Activated gamma-delta T cell treated with Interleukin-2 at 50 U/mL for 16 hours (primary cell): ENCODE measurements at places on chromosomes 12 and 14.
A peak's percentile ranks its signal among the peaks of the same experiment; 100 is the strongest.

DNA sequence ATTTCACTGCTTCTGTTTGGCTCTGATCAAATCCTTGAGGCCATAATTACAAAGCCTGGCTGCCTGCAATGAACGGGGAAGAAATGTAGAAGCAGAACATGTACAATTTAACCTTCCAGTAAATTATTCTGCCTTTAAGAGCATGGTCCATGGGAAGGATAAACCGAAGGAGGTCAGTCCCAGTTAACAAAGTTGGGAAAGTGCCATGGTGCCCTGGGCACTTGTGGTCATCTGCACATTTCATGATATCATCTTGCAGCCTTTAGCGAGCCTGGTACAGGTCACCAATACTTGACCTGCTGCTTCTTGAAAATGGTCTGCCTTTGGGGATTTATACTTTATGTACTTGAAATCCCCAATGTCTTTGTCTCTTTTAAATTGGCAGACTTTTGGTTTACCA is 175.9 kb upstream of the KITLG start:
- DNase-seq = no peak

DNA sequence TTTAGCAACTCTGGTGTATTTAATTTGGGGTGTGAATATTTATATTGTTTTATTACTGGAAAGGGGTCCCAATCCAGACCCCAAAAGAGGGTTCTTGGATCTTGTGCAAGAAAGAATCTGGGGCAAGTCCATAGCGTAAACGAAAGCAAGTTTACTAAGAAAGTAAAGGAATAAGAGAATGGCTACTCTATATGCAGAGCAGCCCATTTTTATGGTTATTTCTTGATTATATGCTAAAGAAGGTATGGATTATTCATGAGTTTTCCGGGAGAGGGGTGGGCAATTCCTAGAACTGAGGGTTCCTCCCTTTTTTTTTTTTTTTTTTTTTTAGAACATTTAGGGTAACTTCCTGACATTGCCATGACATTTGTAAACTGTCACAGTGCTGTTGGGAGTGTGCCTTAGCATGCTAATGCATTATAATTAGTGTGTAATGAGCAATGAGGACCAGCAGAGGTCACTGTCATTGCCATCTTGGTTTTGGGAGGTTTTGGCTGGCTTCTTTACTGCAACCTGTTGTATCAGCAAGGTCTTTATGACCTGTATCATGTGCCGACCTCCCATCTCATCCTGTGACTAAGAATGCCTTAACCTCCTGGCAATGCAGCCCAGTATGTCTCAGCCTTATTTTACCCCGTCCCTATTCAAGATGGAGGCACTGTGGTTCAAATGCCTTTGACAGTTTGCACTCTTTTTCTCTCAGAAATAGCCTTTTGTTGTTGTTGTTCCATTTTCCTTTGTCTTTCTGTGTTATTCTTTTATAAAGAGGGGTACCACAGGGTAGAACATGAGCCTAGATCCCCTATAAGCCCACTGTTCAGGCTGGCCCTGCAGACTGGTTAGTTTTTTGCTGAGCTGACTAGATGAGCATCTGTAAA is 75.5 kb upstream of the DCD start:
- peak; percentile 21 for DNase-seq

- DNase-seq = no peak
Observed at GRCh38 chr12:121438905-121439304, 39.0 kb downstream of the RNF34 start.

GRCh38 chr14:23121361-23121771 is 2.3 kb upstream of the CEBPE start:
- DNase-seq = no peak
